Spleen (tissue), 13 donors: ENCODE measurements at places on chromosomes 1 and 21. TPM values are rescaled to one million over a fixed set of nuclear protein-coding genes. Genes with fewer than 3 reads are reported as not detected.

The TPTE gene
- polyA plus RNA-seq: not detected

The OR2L8 gene
- polyA plus RNA-seq: not detected

The DNTTIP2 gene
- 55.9 TPM for polyA plus RNA-seq

The MTFR1L gene
- 43.0 TPM for polyA plus RNA-seq

DNA sequence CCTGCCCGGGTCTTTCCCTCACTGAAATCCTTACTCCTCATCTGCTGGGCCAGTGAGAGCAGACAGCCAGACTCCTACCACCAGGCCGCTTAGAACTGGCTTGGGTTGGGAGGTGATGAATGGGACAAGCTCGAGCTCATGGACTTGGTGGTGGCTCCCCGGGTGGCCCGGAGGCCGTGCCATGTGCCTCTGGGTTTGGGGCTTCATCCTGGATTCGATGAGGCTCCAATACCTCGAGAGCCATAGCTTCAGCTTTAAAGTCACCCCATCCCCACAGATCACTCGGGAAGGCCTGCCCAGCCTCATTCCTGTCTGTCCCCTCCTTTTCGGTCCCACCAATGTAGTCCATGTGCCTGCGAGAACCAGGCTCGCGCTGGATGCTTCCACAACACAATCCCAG is 51.5 kb downstream of the MYOM3 start:
- DNase-seq: peak; percentile 23

GRCh38 chr1:65658122-65658521 is 134.6 kb upstream of the PDE4B start:
- no peak for DNase-seq

DNA sequence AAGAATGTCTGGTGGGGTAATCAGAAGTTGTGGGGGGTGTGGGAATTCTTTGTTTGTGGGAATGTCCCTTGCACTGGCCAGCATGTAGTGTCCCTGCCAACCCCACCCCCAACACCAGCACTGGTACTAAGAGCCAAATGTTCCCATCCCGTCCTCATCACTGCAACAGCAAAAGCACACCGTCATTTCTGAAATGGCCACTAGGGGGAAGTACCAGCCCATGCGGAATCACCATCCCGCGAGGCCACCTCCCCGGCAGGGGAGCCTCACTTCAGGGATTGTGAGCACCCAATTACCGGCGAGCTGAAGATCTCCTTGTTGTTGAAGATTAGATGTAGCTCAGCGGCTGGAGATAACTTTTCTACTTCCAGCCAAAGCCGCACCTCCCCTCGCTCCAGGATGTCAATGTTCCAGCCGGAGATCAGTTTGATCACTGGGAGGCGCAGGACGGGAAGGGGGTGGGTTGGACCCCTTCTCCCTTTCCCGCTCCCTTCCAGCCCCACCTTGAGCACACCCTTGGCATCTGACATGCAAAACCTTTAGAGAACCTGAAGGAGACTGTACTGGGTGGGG is 41.0 kb downstream of the MYOM3 start:
- peak; percentile 81 for DNase-seq

DNA sequence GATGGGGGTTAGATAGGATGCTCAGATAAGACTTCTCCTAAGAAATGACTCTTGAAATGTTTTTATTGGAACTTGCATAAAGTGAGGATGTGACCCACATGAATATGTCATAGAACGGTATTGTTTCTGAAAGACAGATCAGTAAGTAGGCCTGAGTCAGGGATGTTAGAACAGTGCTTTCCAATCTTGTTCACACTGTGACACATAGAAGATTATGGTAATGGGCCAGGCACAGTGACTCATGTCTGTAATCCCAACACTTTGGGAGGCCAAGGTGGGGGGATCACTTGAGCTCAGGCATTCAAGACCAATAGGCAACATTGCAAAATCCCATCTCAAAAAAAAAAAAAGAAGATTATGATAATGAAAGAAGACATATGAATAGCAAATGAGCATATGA is 32.9 kb downstream of the FMO4 start:
- DNase-seq: no peak

DNA sequence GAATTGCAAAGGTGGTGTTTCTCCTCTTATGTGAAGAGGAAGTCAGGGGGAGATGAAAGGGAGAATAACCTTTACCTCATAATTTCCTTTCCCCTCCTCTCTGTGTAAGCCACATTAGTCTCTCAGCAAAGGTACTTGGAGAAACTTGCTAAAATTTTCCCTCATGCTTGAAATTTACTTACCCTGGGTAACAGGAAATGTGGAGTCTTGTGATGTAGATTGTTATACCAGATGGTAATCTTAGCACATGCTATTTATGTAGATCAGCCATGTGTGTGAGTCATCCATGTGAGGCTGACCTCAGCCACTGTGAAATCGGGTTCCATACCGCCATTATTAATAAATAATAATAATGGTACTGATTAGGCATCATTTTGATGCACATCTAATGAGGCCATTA is 128.4 kb downstream of the TGFB2 start:
- no peak for DNase-seq

- DNase-seq: no peak
Measured at GRCh38 chr1:204439621-204440375, 28.2 kb upstream of the PPP1R15B start.

- no peak for DNase-seq
Measured at GRCh38 chr1:39757501-39757900, 13.6 kb downstream of the OXCT2 start.

DNA sequence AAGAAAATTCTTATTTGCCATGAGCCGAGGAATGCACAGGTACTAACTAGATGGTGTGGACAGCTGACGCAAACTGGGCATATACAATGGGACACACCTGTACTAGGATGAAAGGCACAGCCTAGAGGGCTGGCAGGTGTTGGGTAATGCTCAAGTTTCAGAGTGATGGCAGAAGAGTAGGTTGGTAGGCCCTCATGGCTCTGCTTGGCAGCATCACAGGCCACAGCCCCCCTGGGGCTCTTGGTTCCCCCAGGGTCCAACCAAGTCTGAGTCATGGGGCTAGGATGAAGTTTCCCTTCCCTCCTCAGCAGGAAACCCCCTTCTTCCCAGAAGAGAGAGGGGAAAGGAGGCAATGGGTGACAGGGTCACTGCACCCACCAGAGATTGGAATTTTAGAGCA is 35.2 kb downstream of the SPEN start:
- DNase-seq: no peak

DNA sequence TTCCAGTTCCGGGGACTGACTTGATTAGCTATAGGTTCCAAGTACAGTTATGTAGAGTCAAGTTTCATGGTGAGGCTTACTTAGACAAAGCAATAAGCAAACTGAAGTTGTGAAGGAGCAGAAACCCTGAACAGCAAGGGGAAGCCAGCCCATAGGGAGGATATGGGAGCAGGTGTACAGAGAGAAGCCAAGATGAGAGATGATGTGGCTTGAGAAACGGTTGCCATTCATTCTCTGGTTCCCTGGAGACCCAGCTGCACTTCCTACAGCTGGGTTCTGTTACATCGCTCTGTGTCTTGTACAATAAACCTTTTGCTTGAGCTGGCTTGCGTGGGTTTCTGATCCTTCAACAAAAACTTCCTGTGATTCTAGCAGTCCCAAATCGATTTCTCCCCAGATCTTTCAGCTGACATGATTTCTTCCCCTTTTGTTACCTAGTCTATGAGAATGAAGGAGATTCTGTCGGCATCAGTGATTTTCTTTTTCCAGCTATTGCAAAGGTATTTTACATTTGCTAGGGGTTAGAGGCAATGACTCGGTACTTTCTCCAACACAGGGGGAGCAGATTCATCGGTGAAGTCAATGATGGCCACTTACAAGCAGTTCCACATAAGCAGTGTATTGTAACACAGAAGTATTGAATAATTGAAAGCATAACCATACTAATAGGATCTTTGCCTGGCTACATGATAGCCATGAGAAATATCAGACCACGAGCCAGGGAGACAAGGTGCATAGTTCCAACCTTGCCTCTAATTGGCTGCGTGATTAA is 67.3 kb downstream of the URB2 start:
- no peak for DNase-seq

GRCh38 chr1:17732475-17732874 is 22.7 kb upstream of the ACTL8 start:
- DNase-seq: no peak

DNA sequence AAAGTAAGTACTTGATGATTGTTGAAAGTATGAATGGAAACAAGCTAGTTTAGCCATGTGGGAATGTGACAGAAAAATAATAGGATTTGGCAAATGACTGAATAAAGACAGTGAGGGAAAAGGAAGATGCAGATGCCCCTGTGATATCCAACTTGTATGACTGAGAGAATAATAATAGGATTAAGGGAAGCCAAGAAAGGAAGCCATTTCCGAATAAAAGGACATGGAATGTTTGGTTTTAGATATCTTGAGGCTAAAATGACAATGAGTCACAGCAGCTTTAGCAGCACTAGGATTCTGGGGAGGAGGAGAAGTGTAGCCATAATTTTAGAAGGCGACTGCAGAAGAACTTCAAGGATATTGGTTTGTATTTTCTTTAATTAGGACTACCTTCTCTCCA is 109.2 kb downstream of the TTLL7 start:
- no peak for DNase-seq
